Cerebellar nuclear complex (tissue), 1 donor: ENCODE measurements at places on chromosomes 7 and 10.
A peak's percentile ranks its signal among the peaks of the same experiment; 100 is the strongest.

DNA sequence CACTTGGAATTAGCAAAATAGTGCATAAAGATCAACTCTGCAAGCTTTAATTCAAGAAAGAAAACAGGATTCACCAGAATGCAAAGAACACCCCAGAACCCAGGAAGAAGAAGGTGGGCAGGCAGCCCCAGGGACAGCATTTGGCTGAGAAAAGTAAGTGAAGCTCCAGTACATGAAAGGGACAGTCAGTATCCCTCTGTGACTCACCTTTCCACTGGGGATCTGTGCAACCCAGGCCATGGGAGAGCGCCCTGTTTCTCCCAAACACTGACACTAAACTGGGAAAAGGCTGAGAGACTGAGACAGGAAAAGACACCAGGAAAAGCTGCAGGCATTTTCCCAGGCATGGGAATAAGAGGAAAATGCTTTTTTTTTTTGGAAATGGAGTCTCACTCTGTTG, 28.2 kb downstream of the SNX13 start:
- no peak for DNase-seq

- no peak for DNase-seq
Observed at GRCh38 chr10:75660823-75661222, 229.4 kb downstream of the LRMDA start.

GRCh38 chr7:15288741-15289140, 273.1 kb downstream of the AGMO start:
- no peak for DNase-seq

DNA sequence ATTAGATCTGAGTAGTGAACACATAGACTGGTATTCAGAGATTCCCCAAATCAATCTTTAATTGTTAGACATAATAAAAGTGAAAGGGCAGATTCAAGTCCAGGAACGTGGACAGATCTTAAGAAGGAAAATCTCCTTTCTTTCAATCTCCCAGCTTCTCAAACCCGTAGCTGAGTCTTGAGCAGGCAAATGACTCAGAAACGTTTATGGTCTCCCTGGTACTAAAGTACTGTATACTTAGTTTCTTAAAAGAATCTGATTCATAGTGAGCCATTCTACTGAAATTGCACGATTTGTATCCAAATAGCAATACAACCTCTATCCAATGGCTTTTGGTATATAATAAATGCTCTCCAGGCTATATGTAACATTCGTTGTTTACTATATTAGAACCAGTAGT, 140.4 kb upstream of the RHEB start:
- DNase-seq, result no peak

DNA sequence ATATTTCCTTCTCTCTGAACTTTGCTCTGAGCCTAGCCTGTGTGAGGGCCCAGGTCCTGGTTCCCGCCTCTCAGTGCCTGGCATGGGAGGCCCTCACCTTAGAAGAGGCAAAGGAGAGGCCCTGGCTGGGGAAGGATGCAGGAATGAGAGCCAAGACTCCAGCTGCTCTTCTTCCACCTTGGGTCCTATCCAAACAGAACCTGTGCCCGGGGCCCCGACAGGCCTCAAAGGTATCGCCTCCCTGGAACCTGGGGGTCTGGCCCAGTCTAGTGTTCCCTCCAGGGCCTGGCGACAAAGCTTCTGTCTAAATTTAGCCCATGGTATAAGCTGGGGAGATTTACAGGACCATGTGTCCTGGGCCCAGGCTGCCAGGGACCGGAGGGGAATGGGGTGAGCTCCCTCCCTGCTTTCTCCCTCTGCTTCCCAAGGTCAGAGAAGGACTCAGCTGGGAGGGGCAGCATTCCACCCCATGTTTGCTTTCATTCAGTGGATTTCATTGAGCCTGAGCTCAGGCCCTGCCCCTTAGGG, 12.0 kb upstream of the CRHR2 start:
- no peak for DNase-seq

DNA sequence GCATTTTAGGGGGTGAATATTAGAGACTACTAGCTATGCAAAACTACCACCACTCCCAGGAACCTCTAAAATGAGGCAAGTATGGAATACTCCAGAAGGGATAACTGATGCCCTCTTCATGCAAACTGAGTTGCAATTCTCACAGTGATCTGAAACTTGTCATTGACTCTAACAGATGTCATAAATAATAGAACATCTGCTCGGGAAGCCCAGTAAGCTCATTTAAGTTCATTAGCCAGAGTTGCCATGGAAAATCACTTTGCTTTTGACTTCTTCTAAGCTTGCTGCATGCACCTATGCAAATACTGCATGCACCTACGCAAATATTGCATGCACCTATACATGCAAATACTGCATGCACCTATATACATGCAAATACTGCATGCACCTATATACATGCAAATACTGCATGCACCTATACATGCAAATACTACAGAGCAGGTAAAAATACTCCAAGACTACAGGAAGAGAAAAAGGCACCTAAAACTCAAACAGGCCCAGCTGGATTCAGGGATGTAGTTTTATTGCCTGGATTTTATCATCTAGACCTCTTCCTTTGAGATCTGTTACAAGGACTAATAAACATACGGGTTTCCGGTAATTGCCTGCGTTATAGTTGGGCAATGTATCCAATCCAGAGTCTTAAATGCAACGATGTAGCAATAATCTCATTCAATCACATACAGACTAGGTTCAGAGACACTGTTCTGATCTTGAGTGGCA, 1061.1 kb upstream of the AUTS2 start:
- no peak for DNase-seq

- no peak for DNase-seq
Observed at GRCh38 chr10:71577345-71577744, 142.2 kb downstream of the C10orf105 start.

GRCh38 chr10:111102359-111102837, 25.6 kb downstream of the ADRA2A start:
- peak; percentile 59 for DNase-seq

DNA sequence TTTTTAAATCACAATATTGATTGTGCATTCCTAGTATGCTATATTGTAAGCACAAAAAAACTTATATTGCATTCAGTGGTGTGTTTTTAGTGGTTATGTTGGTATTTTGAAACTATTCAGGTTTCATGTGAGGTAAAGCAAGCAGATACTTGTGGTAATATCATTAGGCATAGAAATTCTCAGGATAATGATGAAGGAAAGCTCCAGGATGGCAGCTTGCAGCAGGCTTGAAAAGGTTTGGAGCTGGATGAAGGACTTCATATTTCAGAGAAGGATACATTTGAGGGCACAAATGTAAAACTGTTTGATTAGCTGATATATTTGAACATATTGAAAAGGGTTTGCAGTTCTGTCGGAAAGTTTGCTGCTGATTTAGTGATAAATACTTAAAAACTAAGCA, 17.5 kb downstream of the TRIM24 start:
- DNase-seq, result no peak

DNA sequence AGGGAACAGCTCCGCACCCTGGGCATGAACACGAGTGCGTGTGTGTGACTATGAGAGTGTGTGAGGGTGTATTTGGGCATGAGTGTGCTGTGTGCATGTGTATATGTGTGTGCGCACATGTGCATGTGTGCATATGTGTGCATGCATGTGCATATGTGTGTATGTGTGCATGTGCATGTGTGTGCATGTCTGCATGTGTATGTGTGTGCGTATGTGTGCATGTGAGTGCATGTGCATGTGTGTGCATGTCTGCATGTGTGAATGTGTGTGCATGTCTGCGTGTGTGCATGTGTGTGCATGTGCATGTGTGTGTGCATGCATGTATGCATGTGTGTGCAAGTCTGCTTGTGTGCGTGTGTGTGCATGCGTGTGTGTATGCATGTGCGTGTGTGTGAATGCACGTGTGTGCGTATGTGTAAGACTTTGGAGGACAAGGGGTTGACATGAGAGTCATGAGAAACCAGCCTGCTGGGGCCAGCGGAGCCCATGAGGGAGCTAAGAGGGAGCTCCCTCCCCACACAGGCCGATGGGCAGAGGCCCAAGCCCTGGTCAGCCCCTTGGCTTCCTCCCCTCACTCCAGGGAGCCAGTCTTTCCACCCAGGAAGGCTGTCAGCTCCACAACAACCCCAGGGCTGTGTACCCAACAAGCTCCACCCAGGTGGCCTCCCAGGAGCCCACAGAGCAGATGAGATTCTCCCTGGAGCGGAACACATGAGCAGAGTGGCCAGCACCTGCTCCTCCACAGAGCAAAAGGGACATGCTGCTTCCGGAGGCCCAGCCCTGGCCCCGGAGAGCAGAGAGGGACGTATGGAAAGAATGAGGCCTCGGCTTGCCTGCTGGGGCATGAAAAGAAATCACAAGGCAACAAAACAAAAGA, 142.5 kb upstream of the PPP2R2D start:
- no peak for DNase-seq

DNA sequence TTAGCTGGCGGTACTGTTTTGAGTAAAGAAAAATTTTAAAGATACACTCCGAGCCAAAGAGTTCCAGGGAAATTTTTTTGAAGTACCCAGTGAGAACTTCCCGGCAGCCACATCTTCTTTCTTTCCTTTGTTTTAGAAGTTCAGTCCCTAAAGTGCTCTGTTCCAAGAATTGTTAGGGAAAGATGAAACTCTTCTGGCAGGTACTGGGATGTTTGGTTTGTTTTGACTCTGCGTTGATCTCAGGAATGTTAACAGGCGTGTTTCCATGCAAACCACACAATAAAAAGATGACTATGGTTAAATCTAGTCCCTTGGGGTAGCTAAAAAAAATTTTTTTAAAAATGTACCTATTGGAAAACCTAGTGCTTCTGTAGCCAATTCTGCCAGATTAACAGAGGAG, 224.7 kb upstream of the PHYHIPL start:
- DNase-seq, result no peak

- DNase-seq, result no peak
Observed at GRCh38 chr7:80047032-80047431, 87.6 kb upstream of the GNAI1 start.

DNA sequence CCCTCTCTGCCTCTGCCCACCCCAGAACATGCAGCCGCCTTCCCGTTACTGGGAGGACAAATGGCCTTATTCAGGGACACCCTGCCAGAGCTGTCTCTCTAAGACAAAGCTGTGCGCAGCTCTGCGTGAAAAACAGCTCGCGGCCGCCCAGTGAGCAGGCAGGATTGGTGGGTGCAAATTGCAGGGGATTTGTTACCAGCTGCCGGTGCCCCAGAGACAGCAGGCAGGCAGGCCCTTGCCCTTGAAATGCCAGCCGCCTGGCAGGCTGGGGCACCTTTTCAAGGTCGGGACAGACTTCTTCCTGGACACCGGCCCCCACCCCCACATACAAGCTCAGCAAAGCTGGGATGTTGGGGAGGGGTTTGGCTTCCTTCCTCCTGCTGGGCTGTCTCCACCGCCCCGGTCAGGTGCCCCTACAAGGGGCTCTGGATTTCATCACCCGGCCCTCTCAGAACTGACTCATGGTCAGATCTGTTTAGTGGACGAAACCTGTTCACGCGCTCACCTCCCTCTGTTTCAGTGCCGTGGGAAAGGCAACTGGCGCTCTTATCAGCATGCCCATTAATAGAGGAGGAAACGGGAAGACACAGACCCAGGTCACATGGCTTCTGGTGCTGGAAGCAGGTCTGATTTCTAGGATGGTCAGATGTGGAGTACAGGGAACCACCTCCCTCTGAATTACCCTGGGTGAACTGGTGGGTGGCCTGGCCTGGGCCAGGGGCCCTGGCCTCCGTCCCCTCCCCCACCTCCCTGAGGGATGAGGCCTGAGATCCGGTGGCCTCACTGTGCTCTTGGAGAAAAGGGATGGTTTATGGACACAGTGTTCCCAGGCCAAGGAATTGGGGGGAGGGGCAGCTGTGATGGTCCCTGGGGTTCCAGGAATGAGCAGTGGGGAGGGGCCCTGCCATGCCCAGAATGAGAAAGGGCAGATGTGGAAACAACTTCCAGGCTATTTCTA, 123.9 kb upstream of the PPIF start:
- no peak for DNase-seq

DNA sequence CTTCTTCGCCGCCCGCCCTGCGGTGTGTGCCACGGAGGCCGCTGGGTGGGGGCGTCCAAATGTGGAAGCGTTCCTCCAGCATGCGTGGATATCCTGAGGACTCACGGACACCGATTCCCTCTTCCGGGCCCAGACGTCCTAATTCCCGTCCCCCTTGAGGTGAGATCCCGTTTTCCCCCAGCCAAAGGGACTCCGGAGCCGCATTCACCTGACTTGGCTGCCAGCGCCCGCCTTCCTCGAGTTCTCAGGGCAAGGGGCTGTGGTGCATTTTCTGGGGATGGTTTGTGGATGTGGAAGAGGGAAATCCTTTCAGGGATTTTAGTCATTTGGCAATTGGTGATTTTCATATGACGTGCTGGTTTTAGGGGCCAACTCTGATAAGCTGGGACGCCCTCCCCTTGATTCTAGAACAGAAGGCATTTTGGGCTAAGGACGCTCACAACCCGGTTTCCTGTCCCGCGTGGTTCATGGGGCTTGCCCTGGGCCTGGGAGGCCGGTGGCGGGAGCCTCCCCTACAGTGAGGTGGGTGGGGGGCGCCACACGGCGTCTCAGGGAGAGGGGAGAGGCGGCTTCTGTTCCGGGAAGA, 165.4 kb downstream of the ACTR3B start:
- DNase-seq, result no peak

DNA sequence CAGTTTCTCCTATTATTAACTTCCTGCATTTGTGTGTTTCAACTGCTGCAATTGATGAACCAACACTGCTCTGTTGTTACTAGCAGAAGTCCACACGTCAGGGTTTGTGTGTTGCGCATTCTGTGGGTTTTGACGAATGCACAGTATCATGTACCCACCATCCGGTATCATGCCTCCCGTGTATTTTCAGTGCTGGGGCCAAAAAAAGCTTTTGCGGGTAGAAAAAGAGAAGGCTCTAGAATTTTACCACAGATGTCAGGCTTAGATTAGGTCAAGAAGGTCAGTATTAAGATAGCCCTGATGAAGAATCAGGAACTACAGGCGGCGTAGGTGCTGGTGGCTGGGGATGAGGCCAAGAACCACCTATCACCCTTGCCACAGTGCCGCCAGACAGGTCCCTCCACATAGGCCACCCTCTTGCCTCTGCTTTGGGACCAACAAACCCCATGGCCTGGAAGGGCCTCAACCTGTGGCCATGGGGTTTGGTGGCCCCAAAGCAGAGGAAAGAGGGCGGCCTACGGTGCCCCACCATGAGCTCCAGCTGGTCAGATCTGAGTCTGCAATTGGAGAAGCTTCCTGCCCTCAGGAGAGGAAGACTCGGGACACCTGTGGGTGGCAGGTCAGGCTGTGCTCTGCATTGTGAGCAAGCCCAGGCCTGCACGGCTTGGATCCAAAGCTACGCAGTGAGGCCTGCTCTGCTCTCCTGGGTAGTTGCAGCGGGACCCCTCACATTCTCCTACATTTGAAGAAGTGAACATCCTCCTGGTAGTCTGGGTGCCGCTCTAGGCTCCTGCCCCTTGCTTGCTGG, 71.9 kb downstream of the MKI67 start:
- DNase-seq, result no peak

DNA sequence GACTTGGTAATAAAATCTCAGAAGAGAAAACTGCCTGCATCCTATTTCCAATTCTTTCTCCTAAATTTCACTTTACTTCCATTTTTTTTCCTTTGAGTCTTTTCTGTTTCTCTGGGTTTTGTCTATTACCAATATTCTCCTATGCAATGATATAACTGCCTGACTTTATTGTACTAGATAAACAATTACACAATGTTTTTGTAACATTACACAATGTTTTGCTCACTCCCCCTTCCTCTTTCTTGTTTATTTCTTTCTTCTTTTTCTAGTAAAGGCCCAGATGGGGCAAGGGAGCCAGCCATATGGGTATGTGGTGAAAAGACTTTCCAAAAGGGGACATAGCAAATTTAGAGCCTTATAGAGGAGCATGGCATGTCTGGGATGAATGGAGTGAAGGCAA, 278.7 kb upstream of the PHYHIPL start:
- DNase-seq, result no peak

GRCh38 chr7:36966039-36966438, 241.7 kb upstream of the AOAH start:
- no peak for DNase-seq
